Stimulated activated CD8-positive, alpha-beta memory T cell treated with anti-CD3 and anti-CD28 coated beads, Interleukin-4, amount 100 ng/mL, for 4 hours (primary cell): ENCODE measurements at places on chromosomes 4 and X.

- DNase-seq: no peak
Measured at GRCh38 chr4:2891294-2891693, 47.6 kb downstream of the ADD1 start.

DNA sequence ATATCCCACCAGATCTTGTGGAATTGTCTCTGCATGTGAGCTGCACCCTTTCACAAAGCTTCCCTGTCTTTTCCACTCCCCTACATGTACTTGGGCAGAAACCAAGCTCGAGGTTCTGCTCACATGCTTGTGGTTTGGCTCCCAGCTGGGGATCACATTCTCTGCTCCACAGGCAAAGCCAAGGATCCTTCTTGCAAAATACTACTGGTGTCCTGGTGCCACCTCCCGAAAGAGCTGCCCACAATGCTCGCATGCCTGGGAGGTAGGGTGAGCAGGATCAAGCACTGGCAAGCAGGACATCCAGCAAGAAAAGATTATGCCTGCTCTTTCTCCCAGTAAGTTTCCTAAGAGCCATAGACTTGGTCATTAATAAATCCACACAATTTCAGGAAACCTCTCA lies 45.1 kb upstream of the PPARGC1A start:
- DNase-seq: no peak

- DNase-seq: no peak
Measured at GRCh38 chrX:153340111-153340510, 6.2 kb downstream of the ZNF275 start.

- no peak for DNase-seq
Measured at GRCh38 chr4:19700992-19701391, 550.7 kb upstream of the SLIT2 start.

GRCh38 chr4:128859887-128860677 lies 50.6 kb downstream of the JADE1 start:
- DNase-seq: no peak

DNA sequence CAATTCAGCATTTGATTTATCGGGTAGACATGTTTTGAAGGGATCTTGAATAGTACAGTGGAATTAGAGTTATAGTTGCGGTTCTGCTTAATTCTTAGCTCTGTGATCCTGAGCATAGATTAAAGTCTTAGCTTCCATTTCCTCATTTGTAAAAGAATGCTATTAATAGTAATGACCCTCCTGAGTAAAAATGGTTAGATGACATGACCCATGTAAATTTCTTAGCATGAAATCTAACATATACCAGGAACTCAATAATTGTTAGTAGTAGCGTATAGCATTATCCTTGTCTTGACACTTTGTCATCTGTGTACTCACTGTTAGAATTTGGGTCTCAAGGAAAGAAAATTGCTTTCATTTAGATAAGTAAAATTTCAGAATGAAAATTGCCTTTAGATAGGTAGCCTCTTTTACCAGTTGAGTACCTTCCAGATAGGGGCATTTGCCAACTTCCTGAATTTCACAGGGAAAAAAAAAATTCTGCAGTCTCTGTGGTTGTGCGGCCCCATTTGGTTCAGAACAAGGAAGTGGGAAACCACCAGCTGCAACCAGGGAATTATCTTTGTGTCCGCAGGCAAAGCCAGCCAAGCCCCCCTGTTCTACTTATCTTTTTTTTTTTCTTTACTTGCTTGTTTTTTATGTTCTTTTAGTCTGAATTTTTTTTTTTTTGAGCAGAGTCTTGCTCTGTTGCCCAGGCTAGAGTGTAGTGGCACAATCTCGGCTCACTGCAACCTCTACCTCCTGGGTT lies 86.9 kb downstream of the TMEM164 start:
- DNase-seq: no peak

GRCh38 chr4:140869446-140869845 lies 113.3 kb upstream of the TBC1D9 start:
- no peak for DNase-seq

GRCh38 chr4:168293386-168293975 lies 25.1 kb downstream of the DDX60 start:
- no peak for DNase-seq

GRCh38 chr4:47442980-47443379 lies 20.5 kb downstream of the COMMD8 start:
- DNase-seq: no peak

GRCh38 chrX:72624194-72624593 lies 51.6 kb upstream of the HDAC8 start:
- no peak for DNase-seq

- DNase-seq: no peak
Measured at GRCh38 chr4:173039617-173040577, 128.7 kb upstream of the GALNT7 start.

DNA sequence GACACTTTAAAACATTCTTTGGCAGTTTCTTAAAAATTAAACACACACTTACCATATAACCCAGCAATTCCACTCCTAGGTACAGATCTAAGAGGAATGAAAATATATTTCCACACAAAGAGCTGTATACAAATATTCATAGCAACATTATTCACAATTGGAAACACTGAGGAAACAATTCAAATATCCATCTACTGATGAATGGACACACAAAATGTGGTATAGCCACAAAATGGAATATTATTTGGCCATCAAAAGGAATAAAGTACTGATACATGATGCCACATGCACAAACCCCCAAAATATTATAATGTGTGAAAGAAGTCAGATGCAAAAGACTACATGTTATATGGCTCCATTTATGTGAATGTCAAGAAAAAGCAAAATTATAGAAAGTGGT lies 70.9 kb downstream of the HS6ST2 start:
- no peak for DNase-seq

DNA sequence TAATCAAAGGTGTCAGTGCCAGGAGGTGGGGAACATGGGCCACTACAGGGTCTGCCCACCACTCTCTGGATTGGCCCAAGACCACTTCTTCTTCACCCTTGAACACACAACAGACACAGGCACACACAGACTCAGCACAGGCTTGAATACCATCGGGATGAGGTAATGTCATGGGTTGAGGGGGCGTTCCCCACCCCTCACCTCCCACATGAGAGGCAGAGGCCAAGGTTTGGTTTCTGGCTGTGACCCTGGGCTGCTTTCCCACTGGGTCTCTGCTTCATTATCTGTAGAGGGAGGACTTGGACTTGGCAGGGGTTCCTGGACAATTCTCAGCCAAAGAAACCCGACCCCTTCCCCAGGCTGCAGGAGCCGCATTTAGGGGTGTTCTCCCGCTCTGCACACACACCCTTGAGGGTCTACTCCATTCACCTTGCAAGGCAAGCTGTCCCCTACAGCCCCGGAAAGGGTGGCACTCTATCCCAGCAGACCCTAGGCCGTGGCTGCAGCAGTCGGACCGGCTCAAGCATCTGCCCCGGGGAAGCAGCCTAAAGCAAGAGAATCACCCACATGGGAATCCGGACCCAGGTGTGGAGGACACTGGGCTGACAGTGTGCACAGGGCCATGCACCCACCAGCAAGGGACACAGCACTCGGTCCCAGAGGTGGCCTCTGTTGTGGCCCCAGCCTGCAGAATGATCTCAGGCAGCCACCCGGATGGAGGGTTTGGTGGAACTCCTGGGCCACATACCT lies 62.4 kb downstream of the TRMT44 start:
- DNase-seq: no peak

DNA sequence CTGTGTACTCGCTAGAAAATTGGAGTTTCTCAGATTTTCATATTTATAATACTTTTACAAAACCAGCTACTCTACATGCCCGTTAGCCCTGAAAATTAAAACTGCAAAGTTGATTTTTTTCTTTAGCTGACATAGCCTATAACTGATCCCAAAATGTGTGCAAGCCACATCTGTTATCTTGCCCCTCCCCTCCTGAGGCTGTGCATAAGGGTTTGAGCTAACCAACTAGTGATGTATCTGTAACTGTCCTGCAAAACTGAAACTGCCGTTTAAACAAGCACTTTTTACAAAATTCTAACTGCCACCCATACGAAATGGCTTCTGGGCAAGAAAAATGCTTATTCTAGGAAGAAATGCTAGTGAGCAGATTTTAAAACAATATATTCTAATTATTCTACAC lies 59.1 kb downstream of the EDNRA start:
- no peak for DNase-seq
